Activated T-helper 17 cell treated with anti-CD3 and anti-CD28 coated beads, Interleukin-2, amount 50 U/mL, for 72 hours (primary cell): ENCODE measurements at places on chromosomes 1 and 21.

DNA sequence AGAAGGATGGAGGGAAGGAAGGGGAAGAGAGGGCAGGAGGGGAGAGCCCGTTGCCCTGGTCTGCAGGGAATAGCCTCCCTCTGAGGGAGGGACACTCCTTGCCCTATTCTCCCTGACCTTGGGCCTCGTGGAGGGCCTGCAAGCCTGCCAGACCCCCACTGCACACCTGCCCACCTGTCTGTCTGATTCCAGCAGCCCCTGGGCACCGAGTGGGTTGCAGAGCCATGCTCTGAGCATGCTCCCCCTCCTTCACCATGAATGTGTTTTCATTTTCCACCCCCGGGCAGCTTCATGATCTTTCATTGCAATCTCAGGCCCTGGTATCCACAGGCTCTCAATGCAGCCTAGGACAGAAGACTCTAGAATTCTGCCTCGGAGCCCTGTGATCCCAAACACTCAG, 5.1 kb upstream of the NPHP4 start:
- ATAC-seq: no peak

- no peak for ATAC-seq
Observed at GRCh38 chr1:110130989-110131388, 18.7 kb downstream of the UBL4B start.

DNA sequence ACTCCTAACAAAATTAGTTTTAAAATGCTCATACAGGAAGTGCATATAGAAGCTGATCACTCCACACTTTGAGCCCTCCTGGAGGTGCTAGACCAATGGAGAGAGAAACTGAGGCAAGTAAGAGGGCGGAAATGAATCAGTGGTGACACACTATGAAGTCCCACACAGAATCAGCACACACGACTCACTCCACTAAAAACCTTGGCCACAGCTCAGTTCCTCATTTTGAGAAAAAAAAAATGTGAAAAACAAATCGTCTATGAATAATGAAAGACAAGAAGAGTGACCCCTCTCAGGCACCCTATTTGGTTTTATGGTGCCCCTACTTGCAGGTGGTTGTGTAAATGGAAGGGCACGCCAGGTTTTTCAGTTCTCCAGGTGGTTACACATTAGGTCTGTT, 675.1 kb upstream of the BRINP3 start:
- no peak for ATAC-seq

DNA sequence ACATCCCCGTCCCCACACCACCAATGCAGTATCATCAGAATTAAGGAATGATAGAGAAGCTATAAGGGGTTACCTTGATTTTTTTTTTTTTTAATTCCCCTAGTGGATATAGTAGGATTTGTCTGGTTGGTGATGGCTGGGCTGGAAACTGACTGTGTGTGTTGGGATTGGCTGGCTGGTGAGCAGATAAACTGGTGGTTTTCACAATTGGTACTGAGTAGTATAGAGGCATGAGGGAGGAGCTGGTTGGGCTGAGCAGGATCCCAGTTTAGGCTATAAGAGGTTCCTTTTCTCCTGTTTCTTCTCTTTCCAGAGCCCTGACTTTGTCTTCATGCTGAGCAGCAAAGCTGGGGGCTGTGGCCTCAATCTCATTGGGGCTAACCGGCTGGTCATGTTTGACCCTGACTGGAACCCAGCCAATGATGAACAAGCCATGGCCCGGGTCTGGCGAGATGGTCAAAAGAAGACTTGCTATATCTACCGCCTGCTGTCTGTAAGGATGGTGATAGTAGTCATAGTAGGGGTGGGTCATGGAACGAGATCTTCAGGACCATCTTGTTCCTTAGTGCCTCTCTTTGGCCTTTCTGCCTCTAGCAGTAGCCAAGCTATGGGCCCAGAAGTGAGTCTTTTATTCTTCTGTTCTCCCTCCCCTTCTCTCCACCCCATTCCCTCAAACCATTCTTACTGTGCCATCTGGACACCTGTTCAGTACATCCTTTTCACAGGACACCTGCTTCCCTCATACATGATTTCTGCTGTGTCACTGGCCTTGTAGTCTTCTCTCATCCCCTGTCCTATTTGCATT, 26.9 kb downstream of the RAD54L start:
- ATAC-seq: no peak

- ATAC-seq: no peak
Observed at GRCh38 chr1:225361176-225361575, 66.7 kb downstream of the LBR start.

DNA sequence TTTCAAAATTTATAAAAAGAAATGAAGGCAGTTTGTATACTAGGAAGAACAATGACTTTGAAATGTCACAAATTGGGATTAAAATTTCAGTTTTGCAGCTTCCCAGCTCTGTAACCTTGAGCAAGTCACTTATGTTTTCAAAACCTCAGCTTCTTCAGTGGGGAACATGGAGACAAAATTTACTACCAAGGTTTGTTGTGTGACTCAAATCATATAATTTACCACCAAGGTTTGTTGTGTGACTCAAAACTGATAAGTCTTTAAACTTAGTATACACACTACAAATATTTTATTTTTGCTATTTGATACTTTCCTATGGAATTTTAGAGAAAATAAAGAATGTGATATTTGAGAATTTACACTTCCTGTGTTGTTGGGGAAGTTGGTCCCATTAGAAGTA, 219.9 kb downstream of the KCTD3 start:
- no peak for ATAC-seq

DNA sequence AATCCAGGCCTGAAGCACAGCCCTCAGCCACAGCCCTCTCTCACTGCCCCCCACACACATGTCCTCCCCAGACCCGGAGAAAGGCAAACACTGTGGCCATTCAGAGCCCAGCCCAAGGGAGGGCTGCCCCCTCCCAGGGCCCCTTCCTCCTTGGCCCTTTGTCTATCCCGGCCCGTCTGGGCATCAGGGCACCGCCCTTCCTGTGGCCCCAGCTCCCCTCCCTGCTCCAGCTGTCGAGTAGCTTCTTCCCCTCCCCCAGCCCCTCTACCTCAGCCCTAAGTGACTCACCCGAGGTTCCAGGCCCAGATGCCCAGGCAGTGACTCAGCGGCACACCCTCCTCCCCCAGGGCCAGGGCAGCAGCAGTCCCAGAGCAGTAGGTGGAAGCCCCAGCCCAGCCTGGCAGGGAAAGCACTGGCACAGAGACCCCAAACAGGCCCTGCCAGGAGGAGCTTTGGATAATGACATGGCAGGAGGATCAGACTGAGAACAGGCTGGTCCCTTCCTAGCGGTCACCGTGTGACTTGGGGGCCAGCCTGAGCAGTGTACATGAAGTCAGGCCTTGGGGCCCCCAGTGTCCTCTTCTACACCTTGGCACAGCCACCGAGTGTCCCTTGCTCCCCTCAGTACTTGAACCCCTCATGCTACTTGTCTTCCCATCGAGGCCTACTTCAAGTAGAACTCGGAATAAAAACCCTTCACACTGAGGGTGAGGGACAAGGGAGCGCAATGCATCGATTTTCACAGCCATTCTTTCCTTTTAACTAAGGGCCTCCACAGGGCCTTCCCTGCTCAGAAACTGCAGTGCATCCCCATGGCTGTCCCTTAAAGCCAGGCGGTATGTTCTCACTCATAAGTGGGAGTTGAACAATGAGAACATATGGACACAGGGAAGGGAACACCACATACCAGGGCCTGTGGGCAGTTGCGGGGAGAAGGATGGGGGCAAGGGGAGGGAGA, 1.0 kb upstream of the S100A2 start:
- peak; percentile 83 for ATAC-seq

GRCh38 chr1:247865416-247865815, 8.4 kb downstream of the TRIM58 start:
- no peak for ATAC-seq

GRCh38 chr1:6888268-6888667, 103.0 kb downstream of the CAMTA1 start:
- no peak for ATAC-seq

DNA sequence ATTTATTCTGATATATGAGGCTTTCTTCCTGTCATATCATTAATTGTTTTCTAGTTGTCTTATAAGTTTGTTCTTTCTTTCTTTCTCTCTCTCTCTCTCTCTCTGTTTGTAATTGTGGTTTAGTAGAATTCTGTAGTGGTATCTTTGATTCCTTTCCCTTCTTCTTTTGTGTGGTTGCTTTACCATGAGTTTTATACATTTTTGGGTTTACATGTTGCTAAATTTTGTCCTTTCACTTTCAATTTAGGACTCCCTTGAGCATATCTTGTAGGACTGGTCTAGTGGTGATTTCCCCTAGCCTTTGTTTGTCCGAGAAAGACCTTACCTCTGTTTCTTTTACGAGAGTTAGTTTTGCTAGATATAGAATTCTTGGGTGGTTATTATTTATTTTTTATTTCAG, 162.3 kb upstream of the CHRM3 start:
- no peak for ATAC-seq

- ATAC-seq: no peak
Observed at GRCh38 chr1:8525216-8525557, 207.3 kb downstream of the SLC45A1 start.

DNA sequence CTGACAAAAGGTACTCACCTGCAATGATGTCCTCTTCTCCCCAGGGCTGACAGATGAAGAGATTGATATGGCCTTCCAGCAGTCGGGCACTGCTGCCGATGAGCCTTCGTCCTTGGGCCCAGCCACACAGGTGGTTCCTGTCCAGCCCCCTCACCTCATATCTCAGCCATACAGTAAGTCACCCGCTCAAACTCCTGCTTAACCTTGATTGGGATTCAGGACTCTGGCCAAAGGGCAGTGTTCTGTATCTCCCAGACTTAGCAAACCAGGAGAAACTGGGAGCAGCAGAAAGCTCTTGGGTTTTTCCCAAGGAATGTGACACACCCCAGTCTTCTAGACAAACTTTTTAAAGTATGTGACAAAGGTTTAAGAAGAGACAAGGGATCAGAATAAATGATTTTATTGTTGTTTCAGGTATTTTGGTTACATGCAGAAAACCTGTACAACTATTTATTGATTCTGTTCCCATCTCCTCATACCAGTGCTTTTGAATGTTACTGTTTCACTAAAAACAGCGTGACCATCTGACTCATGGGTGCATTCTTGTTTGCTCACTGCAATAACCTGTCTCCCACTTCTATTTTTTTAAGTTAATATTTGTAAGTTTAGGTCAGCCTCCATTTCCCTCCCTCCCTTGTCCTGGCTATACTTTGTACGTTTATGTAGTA, 124.6 kb downstream of the PEX14 start:
- ATAC-seq: no peak

GRCh38 chr1:17630048-17630830, 90.7 kb downstream of the ARHGEF10L start:
- no peak for ATAC-seq

GRCh38 chr1:58996341-58997059, 212.7 kb upstream of the JUN start:
- peak; percentile 26 for ATAC-seq

- ATAC-seq: no peak
Observed at GRCh38 chr1:172212124-172212523, 208.4 kb upstream of the C1orf105 start.

- no peak for ATAC-seq
Observed at GRCh38 chr21:45486443-45487160, 55.6 kb downstream of the SLC19A1 start.

DNA sequence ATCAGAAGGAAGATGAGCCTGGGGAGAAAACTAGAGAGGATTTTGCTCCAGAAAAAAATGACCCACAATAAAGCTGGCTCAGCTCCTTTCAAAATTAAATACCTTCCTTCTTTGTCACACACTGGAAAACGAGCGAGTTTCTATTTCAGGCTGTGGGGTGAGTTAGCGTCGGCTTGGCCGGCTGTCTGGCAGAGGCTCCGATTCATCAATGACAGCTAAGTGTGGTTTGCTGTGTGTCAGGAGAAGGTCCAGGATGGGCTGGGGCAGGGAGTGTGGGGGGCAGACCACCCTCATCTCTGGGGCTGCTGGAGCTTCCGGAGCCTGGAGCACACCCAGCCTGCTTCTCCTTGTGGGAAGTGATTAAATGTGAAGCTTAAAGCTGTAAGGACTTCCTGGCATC, 120.2 kb downstream of the ETS2 start:
- peak; percentile 19 for ATAC-seq

- ATAC-seq: peak; percentile 79
Observed at GRCh38 chr21:44911384-44912157, 9.1 kb downstream of the ITGB2 start.

- no peak for ATAC-seq
Observed at GRCh38 chr1:43779805-43780403, 72.6 kb downstream of the ST3GAL3 start.

- no peak for ATAC-seq
Observed at GRCh38 chr1:53627031-53627430, 111.9 kb downstream of the GLIS1 start.

GRCh38 chr21:16216288-16216962, 486.6 kb downstream of the USP25 start:
- ATAC-seq: no peak

GRCh38 chr1:244050014-244050834, 859 bp upstream of the ZBTB18 start:
- ATAC-seq: no peak

DNA sequence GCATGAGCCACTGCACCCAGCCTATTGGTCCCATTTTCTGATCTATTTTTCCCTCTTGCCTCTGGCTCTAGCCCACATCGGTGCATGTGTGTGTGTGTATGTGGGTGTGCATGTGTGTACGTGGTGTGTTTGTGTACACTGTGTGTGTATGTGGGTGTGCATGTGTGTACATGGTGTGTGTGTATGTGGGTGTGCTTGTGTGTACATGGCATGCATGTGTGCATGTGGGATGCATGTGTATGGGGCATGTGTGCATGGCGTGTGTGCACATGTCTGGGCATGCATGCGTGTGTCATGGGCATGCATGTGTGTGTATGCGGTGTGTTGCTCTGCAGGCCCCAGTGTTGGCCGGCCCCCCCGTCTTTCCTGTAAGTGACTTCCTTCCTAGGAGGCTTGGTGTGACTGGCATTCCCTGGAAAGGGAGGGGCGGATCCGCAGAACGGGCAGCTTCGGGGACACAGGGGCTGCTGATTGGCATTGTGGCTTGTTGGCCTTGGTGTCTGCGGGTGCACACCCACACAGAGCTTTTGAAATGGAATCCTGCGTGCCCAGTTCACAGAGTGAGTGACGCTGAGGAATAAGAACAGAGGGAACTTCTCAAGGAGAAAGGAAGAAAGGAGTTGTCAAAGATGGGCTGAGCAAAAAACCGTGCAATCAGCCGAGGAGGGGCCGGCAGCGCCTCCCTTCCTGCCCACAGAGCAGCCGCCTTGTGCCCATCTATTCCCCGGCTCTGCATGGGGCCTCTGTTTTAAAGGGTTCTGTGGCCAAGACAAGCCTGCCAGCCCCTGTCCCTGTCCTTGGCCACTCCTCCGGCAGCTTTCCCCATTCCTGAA, 8.0 kb downstream of the PDXK start:
- ATAC-seq: no peak
